ENCODE measurements at places on chromosomes 12 and 14.

GRCh38 chr12:6839482-6840201 lies 1.1 kb upstream of the GNB3 start:
- DNase-seq: no peak

DNA sequence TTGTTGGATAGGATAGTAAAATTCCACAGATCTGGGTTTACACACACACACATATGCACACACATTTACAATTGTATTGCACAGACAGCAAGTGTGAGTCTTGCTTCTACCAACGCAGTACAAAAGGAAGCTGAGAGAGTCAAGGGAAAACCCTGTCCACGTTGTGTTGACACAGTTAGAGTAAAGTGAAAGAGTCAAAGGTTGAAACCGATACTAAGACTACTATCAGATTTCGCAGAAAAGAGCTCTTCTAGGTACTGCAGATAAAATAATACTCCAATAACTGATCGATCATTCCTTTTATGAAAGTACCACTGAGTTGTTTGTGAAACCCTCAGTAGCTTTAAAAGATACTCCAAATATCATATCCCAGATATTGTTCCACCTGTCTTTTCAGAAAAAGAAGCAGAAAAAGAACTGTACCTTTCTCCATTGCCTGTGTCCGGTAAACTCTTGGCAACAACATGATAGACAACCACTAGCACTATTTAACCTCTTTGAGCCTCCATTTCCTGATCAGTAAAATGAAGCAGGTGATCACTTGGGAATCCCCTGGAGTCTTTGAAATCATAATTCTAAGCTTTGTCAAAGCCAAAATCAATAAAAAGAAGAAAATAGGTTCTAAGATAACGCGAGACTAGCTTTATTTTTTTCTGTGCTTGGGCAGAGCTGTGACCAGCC lies 224.6 kb upstream of the FOXN3 start:
- no peak for DNase-seq

- DNase-seq: no peak
Observed at GRCh38 chr14:101973356-101973755, 9.0 kb downstream of the DYNC1H1 start.

GRCh38 chr12:15788233-15789219 lies 662 bp downstream of the EPS8 start:
- no peak for DNase-seq

DNA sequence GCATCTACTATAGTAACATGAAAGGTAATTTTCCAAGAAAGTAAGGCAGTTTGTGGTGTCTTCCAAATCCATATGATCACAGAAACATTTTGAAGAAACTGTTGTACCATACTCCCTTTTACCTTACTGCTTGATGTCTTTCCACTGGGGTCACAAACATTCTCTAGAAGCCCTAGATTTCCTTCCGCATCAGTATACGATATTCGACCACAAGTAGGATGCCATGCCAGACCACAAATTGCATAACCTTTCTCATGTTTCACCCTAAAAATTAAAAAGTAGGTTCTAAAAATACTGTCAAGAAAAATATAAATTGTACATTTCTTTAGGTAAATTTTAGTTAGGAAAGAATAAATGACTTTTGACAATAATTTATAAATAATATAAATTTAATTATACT lies 26.5 kb downstream of the WDHD1 start:
- no peak for DNase-seq

DNA sequence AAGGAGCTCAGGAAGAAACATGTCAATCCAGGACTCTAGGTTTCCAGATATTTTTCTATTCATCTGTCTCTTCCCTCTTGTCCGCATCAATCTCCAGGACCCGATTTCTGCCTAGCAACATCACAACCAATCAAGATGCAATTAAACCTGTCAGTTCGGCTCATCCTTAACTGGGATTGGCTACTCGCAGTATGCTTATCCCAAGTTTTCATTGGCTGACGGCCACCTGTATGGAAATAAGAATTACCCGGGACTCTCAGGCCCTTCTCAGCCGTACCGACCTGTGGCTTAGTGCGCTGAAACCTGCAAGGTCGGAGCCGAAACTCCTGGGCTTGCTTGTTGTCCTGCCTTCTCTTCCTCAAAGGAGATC lies 20.4 kb upstream of the ATP5MC2 start:
- DNase-seq: no peak

GRCh38 chr14:90442388-90442787 lies 45.6 kb downstream of the CALM1 start:
- no peak for DNase-seq

GRCh38 chr12:29889737-29890136 lies 106.0 kb upstream of the TMTC1 start:
- DNase-seq: no peak

GRCh38 chr12:80857311-80857710 lies 80.4 kb downstream of the LIN7A start:
- DNase-seq: no peak

DNA sequence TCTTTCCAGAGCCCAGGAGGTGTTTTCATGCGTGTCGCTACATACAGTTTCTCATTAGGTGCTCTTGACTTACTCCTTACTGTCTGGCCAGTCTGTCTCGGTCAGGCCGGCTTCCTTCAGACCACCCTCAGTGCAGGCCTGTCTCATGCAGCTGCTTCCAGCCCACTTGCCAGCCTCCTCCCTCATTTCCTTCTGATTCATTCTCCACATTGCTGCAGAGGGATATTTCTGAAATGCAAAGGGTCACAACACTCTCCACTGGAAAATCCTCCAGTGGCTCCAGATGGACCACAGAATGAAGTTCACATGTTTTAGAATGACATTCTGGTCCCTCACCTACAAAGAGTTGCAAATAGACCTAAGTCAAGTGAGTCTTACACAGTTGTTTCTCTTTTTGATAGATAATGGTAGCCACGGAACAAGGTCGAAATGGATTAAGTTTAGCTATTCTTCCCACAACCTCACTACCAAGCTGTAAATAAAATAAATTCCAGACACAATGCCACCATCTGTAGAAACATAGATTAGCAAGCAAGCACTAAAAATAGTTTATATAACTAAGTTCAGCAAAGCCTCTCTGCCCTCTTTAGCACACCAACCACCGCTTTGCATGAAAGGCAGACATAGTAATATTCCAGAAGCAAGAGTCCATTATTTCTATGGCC lies 146.9 kb downstream of the ESR2 start:
- DNase-seq: no peak

GRCh38 chr12:102748704-102749103 lies 168.3 kb downstream of the PAH start:
- DNase-seq: no peak

GRCh38 chr12:116620492-116621191 lies 61.5 kb downstream of the MAP1LC3B2 start:
- DNase-seq: no peak

DNA sequence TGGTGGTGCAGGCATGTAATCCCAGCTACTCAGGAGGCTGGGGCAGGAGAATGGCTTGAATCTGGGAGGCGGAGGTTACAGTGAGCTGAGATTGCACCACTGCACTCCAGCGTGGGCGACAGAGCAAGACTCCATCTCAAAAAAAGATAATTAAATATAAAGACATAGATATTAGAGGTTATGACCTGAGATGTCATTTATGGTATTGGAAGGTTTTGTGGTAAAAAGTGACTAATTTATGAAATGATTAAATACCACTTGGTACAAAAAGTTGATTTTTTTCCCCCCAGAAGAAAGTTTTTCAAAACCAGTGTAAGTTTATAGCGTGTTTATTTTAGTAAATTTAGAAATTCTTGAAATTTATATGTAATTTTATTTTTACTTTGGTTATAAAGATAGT lies 4.3 kb downstream of the AEBP2 start:
- DNase-seq: no peak

DNA sequence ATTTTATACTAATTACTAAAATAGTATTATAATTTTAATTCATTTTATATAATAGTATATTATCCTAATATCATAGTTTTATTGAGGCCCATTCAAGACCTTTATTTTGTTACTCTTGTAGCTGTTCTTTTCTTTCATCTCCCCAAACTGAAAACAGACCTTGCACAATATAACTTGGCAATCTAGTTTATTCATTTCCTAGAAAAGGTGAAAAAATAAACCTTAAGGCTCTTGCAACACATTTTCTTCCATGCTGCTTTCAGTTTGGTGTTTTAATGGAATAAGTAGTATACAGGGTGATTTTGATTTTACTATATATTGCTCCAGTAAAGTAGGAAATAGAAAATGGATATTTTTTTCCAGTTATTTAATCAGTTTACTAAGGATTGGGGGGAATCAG lies 174.0 kb downstream of the SLC2A13 start:
- no peak for DNase-seq

DNA sequence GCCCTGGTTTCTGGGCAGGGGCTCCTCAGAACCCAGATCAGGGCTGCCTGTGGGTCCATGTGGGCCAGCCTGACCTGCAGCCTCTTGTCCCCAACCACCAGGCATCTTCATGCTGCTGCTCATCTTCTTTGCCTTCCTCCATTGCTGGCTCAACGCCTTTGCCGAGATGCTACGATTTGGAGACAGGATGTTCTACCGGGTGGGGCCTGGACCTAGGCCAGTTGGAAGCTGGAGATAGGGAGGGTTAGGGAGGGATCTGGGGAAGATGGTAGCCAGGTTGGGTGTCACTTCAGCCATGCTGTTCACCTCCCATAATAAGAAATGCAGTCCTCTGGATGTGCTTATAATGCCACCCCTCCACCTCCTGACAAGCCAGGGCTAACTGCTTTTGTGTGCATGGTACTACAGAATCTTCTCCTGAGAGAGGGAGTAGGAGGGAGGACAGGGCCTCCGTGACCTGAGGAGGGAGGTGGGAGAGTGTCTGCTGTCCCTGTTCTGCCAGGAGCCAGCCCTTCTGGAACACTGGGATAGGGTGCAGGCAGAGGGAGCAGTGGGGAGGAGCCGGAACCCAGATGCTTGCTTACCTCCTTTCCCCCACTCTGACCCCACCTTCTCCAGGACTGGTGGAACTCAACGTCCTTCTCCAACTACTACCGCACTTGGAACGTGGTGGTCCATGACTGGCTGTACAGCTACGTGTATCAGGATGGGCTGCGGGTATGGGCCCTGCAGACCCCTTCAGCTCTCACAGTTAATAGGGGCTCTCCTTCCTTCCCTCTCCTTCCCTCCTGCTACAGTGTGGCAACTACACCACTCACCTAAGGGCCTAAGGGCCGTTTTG lies 17.6 kb downstream of the SOAT2 start:
- no peak for DNase-seq

- no peak for DNase-seq
Observed at GRCh38 chr12:104677441-104678089, 220.8 kb downstream of the CHST11 start.

All from stimulated activated CD4-positive, alpha-beta T cell treated with anti-CD3 and anti-CD28 coated beads, Interleukin-1b, Interleukin-23, amount 100 ng/mL, for 4 hours (primary cell).